Activated CD4-positive, alpha-beta T cell treated with anti-CD3 and anti-CD28 coated beads, Interleukin-2, amount 50 U/mL, for 1 hour (primary cell): ENCODE measurements at places on chromosomes 7 and 10.

DNA sequence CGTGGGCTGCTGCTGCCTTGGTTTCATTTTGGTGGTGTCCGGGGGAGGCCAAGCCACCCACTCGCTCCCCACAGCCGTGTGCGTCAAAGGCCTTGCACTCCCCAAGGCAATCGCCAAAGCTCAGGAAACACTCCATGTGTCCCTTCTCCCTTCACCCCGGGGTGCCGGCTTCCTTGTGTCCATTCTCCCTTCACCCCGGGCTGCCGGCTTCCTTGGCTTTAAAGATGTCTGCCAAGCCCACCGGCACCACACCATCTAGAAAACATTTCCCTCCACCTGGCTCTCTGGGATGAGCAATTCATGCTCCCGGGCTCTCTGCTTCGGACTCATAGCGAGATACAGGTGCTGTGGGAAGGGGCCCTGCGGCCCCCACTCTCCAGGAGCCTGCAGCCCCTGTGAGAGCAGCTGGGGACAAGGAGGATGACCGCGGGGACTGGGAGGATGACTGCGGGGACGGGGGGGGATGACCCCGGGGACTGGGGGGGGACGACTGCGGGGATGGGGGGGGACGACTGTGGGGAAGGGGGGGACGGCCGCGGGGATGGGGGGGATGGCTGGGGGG lies 322.1 kb downstream of the DNAJB6 start:
- DNase-seq, result no peak

DNA sequence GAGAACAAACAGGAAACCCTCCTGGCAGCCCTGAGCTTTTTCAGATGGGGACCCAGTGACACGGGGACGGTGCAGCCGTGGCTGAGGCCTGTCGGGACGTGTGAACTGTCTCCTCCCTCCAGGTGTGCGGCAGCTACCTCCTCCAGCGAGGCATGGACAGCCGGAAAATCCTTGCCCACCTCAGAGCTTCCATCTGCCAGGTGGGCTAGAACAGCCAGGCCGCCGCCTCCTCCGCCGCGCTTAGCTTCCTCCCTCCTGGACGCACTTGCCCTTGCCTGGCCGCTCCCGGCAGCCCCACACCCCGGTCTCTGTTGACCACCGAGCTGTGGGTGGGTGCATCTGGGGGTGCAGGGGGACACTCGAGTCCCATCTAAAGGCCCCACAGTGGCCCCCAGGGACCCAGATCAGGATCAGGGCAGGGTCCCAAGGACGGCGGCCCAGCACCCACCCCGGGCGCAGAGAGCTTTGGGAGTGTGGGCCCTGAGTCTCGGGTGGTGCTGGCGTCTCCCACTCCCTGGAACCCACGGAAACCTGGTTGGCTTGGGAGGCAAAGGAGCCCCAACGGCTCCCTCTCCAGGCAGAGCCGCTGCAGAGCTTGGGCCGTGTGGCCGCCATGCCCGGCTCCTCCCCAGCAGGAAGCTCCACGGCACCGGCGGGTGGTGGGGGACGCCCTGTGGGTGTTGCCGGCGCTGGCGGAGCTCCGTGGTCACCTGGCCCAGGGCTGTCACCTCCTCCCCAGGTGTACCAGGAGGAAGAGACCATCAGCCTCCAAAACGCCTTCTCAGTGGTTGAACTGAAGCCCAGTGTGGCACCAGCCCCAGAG lies 32.9 kb upstream of the UTF1 start:
- DNase-seq, result no peak

GRCh38 chr10:89002226-89002978 lies 11.8 kb downstream of the FAS start:
- no peak for DNase-seq

DNA sequence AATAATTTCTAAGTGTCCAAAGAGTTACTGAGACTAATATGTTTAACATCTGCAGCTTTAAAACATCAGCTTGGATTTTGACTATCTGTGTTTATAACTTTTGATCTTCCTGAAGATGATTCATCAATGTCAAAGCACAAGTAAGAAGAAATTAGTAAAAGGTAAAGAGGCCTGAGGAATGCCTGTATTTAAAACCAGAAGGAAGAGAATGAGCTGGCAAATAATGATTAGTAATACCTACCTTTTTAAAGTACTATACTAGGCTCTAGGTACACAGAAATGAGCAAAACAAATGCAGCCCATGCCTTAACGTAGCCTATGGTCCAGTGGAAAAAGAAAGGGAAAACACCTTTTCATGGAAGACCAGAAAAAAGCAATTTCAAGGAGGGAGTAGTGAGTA lies 158.0 kb downstream of the KCND2 start:
- DNase-seq, result no peak

DNA sequence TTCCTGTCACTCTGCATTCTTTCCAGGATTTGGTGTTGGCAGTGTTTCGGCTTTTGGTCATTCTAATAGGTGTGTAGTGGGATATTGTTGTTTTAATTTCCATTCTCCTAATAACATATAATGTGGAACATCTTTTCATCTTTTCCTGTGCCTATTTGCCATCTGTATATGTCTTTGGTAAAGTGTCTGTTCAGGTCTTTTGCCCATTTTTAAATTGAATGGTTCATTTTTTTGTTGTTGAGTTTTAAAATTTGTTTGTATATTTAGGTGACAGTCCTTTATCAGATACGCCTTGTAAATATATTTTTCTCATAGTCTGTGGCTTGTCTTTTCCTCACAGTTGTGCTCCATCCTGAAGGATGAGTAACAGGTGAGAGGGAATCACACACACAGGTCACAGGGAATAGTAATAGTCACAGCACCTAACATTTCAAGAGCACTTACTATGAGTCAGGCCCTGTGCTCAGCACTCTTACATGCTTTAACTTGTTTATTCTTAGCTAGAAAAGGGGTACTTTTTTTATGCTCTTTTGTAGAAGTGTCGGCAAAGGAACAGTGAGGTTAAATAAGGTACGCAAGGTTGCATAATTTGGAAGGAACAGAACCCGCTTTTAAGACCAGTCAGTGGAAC lies 117.1 kb upstream of the GATA3 start:
- DNase-seq, result no peak

DNA sequence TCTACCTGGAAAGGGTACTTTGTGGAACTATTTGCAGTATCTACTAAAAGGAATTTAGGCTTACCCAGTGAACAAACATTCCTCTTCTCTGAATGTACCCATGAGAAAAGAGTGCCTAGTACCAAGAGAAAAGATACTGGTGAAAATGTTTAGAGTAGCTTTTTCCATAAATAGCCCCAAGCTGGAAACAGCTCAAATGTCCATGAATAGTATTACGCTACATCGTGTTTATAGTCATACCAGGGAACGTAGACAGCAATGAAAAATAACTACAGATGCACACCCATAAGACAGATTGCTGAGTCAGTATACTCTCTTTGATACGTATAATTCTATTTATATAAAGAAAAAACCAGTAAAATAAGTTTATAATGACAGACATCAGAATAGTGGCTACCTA lies 285.9 kb downstream of the KLF6 start:
- no peak for DNase-seq
